ENCODE measurements at places on chromosomes 4 and X. TPM values are rescaled to one million over a fixed set of nuclear protein-coding genes. Genes with fewer than 3 reads are reported as not detected.

CXCL9 gene
- not detected for total RNA-seq

OPRPN gene
- not detected for total RNA-seq

RHOXF2B gene
- not detected for total RNA-seq

KLB gene
- not detected for total RNA-seq

PSAPL1 gene
- not detected for total RNA-seq

AWAT2 gene
- total RNA-seq, result not detected

RASL11B gene
- total RNA-seq, result 0.35 TPM

GPR82 gene
- 0.07 TPM for total RNA-seq

IQSEC2 gene
- 2.0 TPM for total RNA-seq

IQCM gene
- not detected for total RNA-seq

BEX5 gene
- total RNA-seq, result 11.1 TPM

ODAPH gene
- total RNA-seq, result not detected

USP46 gene
- 12.6 TPM for total RNA-seq

- no peak overlapping the region for H3K27ac ChIP-seq
- H3K27me3 ChIP-seq, result peaks cover 2% of the 10 kb centered on the region
- H3K4me3 ChIP-seq, result no peak overlapping the region
- no peaks in the 10 kb centered on the region for H3K4me1 ChIP-seq
Observed at GRCh38 chr4:8938623-8939022, 67.0 kb upstream of the HMX1 start.

GRCh38 chr4:88910101-88910500 lies 146.9 kb downstream of the FAM13A start:
- no peaks in the 10 kb centered on the region for H3K36me3 ChIP-seq
- H3K27ac ChIP-seq, result no peak overlapping the region
- DNase-seq, result no peak
- no peaks in the 10 kb centered on the region for H3K27me3 ChIP-seq
- H3K4me3 ChIP-seq, result no peak overlapping the region

DNA sequence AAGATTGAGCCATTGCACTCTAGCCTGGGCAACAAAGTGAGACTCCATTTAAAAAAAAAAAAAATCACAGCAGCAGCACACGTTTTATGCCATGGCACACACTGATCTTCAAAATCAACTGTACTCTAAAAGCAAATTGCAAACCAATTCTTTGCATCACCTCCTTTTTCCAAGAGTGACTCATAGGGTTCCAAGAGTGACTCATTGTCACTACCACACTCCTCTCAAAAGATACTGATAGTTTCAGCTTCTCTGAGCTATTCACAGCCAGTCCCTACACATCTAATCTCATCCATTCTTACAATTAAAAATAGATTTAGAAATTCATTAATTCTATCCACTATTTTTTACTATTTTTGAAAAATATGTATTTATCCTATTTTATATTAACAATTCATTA lies 1494.9 kb upstream of the AGA start:
- H3K4me3 ChIP-seq, result no peak overlapping the region
- no peaks in the 10 kb centered on the region for H3K36me3 ChIP-seq
- no peaks in the 10 kb centered on the region for H3K4me1 ChIP-seq
- DNase-seq, result no peak
- no peaks in the 10 kb centered on the region for H3K27me3 ChIP-seq

- H3K36me3 ChIP-seq, result no peaks in the 10 kb centered on the region
- no peak for DNase-seq
- H3K27me3 ChIP-seq, result no peaks in the 10 kb centered on the region
- no peak overlapping the region for H3K4me3 ChIP-seq
Observed at GRCh38 chr4:61517144-61517543, 317.0 kb downstream of the ADGRL3 start.

DNA sequence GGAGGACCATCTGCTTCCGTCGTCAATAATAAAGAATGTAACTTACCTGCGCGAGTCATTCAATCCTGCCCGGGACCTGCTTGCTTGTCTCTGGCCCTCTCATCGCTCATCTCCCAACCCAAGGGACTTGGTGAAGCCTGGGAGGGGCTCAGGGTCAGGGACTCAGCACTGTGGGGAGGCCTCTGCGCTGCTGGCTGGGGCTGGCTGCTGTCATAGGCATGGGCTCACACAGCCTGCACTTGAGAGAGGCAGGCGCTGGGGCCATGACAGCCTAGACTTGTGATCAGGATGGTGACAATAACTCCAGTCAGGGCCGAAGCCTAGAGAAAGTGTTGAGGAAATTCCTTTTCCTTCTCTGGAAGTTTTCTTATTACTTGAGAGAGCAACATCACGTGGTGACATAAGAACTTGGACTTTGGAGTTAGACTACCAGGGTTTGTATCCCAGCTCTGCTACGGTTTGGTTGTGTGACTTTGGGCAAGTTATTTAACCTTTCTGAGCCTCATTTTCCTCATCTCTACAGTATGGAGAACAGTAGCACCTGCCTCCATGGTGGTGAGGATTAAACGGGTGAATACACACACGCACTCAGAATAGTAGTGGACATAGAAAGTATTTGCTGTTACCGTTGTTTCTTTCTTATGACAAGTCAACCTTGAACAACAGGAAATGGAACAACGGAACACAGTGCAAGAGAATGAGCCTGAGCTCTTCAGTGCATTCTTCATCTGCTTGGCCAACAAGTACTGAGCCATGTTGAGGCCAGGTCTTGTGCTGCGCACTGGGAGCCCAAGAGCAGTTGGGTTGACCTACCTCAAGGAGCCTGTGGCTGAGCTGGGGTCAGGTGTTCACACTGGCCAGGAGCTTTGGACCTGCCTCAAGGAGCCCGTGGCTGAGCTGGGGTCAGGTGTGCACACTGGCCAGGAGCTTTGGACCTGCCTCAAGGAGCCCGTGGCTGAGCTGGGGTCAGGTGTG lies 60.5 kb downstream of the TBC1D14 start:
- no peak overlapping the region for H3K27ac ChIP-seq
- no peak for DNase-seq
- H3K4me3 ChIP-seq, result no peak overlapping the region
- no peaks in the 10 kb centered on the region for H3K36me3 ChIP-seq
- no peaks in the 10 kb centered on the region for H3K4me1 ChIP-seq

- no peak for DNase-seq
- no peaks in the 10 kb centered on the region for H3K4me1 ChIP-seq
- H3K27me3 ChIP-seq, result no peaks in the 10 kb centered on the region
- no peak overlapping the region for H3K4me3 ChIP-seq
- no peak overlapping the region for H3K27ac ChIP-seq
Observed at GRCh38 chr4:88771883-88772450, 74.3 kb upstream of the NAP1L5 start.

GRCh38 chrX:39896951-39897740 lies 200.6 kb downstream of the BCOR start:
- peaks cover 4% of the 10 kb centered on the region for H3K27me3 ChIP-seq
- H3K27ac ChIP-seq, result no peak overlapping the region
- H3K36me3 ChIP-seq, result no peaks in the 10 kb centered on the region

GRCh38 chrX:14362721-14363120 lies 166.6 kb upstream of the GLRA2 start:
- H3K36me3 ChIP-seq, result no peaks in the 10 kb centered on the region
- H3K4me1 ChIP-seq, result no peaks in the 10 kb centered on the region
- no peaks in the 10 kb centered on the region for H3K27me3 ChIP-seq
- DNase-seq, result no peak
- H3K4me3 ChIP-seq, result no peak overlapping the region
- H3K27ac ChIP-seq, result no peak overlapping the region

- H3K4me1 ChIP-seq, result no peaks in the 10 kb centered on the region
- no peaks in the 10 kb centered on the region for H3K27me3 ChIP-seq
- H3K36me3 ChIP-seq, result no peaks in the 10 kb centered on the region
- H3K4me3 ChIP-seq, result no peak overlapping the region
Observed at GRCh38 chr4:116796022-116796421, 289.4 kb downstream of the TRAM1L1 start.

DNA sequence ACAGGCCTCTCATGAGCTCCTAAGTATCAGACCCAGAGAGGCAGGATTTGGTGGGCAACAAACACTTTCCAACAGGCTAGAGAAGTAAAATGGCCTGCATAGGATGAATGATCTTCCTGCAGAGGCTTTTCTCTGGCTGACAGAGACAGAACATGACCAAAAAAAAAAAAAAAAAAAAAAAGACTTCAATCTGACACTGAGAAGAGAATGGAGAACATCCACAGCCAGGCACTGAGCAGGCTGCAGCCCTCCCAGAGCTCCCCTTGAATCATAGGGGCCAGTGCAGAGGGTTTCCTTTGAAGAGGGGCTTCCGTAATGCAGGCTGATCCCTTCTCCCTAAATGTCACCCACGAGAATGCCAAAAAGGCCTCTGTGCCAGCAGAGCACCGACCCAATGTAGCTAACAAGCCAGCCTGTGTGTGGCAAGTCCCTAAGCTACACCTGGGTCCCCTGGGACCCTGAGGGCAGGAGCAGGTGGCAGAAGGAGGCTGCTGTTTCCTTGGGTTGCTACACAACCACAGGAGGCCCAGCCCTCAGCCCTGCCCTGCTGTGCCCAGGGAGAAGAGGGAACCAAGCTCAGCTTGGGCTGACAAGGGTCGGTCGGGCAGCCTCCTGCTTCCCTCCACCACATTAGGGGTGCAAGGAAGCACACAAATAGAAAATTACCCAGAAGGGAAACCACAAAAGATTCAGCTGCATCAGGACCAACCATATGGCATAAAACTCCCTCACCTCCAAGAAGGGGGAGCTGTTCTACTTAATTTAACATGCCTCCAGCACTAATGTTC lies 55.6 kb downstream of the MAP7D2 start:
- no peak overlapping the region for H3K27ac ChIP-seq
- no peaks in the 10 kb centered on the region for H3K27me3 ChIP-seq
- no peak for DNase-seq
- H3K36me3 ChIP-seq, result no peaks in the 10 kb centered on the region
- H3K4me1 ChIP-seq, result no peaks in the 10 kb centered on the region
- H3K4me3 ChIP-seq, result no peak overlapping the region

DNA sequence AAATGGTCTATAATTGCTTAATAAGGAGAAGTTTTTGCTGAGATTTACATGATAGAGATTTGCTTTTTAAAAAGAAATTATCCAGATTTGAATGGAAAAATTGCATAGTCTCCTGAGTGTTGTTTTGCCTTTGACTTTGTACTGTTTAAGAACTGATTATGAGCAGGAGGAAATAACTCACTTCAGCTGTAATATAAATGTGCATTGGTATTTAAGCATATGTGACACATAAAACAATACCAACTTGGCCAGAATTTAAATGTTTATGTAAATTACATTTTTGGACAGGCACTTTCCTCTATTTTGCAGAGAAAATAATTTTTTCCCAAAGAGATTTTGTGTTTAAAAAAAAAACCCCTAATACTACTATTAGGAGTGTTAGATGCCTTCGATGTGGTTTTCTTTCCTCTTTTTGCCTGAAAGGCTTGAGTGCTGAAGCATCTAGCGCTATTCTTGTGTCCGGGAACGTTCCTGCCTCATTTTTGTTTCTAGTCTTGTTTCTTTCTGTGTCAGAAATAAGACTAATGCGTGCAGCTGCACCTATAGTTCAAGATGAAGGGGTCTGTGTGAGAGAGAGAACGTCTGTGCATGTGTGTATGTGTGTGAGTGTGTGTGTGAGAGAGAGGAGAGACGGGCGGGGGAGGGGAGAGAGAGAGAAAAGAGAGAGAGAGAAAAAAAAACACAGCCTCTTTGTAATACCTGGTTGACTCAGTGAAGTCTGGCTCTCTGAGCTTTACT lies 60.8 kb downstream of the TBL1X start:
- DNase-seq, result no peak
- H3K4me1 ChIP-seq, result peaks cover 5% of the 10 kb centered on the region
- H3K27me3 ChIP-seq, result no peaks in the 10 kb centered on the region
- no peak overlapping the region for H3K4me3 ChIP-seq

- no peak for DNase-seq
- no peak overlapping the region for H3K4me3 ChIP-seq
- H3K27me3 ChIP-seq, result no peaks in the 10 kb centered on the region
- H3K4me1 ChIP-seq, result no peaks in the 10 kb centered on the region
Observed at GRCh38 chr4:134540588-134540987, 339.0 kb upstream of the PABPC4L start.

GRCh38 chr4:30920043-30920442 lies 199.9 kb downstream of the PCDH7 start:
- no peak for DNase-seq
- no peaks in the 10 kb centered on the region for H3K27me3 ChIP-seq
- no peaks in the 10 kb centered on the region for H3K4me1 ChIP-seq
- H3K27ac ChIP-seq, result no peak overlapping the region
- H3K4me3 ChIP-seq, result no peak overlapping the region
- no peaks in the 10 kb centered on the region for H3K36me3 ChIP-seq

GRCh38 chrX:134625315-134625718 lies 33.0 kb downstream of the PLAC1 start:
- H3K4me3 ChIP-seq, result no peak overlapping the region
- DNase-seq, result no peak
- H3K36me3 ChIP-seq, result no peaks in the 10 kb centered on the region
- no peak overlapping the region for H3K27ac ChIP-seq
- no peaks in the 10 kb centered on the region for H3K4me1 ChIP-seq

DNA sequence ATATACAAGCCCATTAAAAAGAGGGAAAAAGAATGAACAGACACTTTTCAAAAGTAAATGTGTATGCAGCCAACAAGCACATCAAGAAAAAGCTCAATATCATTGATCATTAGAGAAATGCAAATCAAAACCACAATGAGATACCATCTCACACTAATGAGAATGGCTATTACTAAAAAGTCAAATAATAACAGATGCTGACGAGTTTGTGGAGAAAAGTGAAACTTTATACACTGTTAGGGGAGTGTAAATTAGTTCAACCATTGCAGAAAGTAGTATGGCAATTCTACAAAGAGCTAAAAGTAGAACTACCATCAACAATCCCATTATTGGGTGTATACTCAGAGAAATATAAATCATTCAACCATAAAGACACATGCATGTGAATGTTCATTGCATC lies 203.0 kb downstream of the ARAP2 start:
- DNase-seq, result no peak
- no peaks in the 10 kb centered on the region for H3K27me3 ChIP-seq
- H3K4me3 ChIP-seq, result no peak overlapping the region
- no peaks in the 10 kb centered on the region for H3K36me3 ChIP-seq
- H3K4me1 ChIP-seq, result no peaks in the 10 kb centered on the region

GRCh38 chr4:75723163-75724065 lies 963 bp upstream of the USO1 start:
- H3K27ac ChIP-seq, result peak overlapping the region; percentile 94
- H3K27me3 ChIP-seq, result no peaks in the 10 kb centered on the region
- H3K36me3 ChIP-seq, result peaks cover 3% of the 10 kb centered on the region
- peaks cover 14% of the 10 kb centered on the region for H3K4me1 ChIP-seq
- no peak for DNase-seq
- peak overlapping the region; percentile 100 for H3K4me3 ChIP-seq

- DNase-seq, result no peak
- H3K36me3 ChIP-seq, result no peaks in the 10 kb centered on the region
- no peak overlapping the region for H3K27ac ChIP-seq
- H3K27me3 ChIP-seq, result no peaks in the 10 kb centered on the region
Observed at GRCh38 chr4:53459548-53459947, 82.1 kb downstream of the FIP1L1 start.

GRCh38 chr4:148060264-148061140 lies 328.6 kb downstream of the ARHGAP10 start:
- no peak for DNase-seq
- H3K4me3 ChIP-seq, result peak overlapping the region; percentile 24
- peaks cover 49% of the 10 kb centered on the region for H3K4me1 ChIP-seq
- H3K36me3 ChIP-seq, result no peaks in the 10 kb centered on the region
- H3K27me3 ChIP-seq, result no peaks in the 10 kb centered on the region

All from T-cell (primary cell).